ENCODE measurements at places on chromosomes 1 and 21.

GRCh38 chr1:202056644-202057334 lies 46.4 kb downstream of the ELF3 start:
- no peak for DNase-seq

GRCh38 chr1:203325026-203325417 lies 19.7 kb downstream of the BTG2 start:
- DNase-seq: peak; percentile 40

- no peak for DNase-seq
Measured at GRCh38 chr1:62269851-62270495, 49.3 kb downstream of the KANK4 start.

DNA sequence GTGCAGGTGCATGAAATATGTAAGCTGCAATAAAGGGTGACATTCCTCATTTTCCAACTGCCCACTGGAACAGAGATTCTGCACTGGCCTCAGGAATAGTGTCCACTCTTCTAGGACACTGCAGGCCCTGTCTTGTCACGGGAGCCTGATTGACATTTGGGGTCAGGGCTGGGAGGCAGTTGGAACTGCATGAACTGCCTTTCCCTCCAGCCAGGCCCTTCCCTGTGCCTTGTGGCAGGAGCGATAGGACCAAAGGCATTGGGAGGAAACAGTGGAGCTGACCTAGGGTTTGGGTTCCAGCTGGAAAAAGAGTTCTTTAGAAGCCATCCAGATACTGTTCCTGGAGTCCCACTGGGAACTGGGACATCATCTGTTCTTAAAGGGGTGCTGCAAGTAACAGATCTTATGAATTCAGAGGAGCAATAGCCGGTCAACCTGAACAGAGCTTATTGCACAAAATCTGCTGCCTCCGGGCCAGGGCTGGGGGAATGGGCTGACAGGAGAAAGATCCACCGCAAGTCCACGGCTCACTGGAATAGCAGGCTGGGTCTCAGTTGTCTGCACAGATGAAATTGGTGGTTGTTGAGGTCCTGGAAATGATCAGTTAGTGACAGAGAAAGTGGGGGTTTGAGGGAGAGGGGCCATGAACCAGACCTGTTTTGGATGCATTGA lies 451.7 kb downstream of the CAMTA1 start:
- DNase-seq: no peak

GRCh38 chr1:228905701-228906101 lies 170.4 kb downstream of the RHOU start:
- DNase-seq: no peak

DNA sequence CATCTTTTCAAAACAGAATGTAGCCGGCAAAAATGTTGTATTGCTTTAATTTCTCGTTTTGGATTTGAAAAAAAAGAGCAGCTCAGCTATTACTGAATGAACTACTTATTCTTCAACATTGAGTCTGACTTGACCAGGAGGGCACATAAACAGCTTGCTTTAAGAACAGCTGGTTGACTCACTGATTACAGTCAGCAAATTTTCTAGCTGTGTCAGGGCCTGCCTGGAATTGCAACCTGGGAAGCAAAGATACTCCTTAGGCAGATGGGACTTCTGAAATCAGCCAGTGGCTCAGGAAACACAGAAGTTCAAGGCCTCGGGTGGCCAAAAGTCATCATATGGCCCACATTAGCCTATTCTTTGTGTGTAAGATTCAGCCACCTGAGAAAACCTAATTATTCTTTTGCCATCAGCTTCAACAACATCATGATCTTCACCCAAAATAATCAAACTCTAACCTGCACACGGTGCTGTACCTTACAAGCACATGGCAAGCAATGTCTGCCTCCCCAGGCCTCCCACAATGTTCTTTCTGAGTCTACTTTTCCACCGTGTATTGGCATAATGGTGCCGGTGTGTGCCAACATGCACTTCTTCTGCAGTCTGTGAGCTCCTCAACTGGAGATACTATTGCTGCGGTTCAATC lies 307.2 kb downstream of the HHIPL2 start:
- no peak for DNase-seq

DNA sequence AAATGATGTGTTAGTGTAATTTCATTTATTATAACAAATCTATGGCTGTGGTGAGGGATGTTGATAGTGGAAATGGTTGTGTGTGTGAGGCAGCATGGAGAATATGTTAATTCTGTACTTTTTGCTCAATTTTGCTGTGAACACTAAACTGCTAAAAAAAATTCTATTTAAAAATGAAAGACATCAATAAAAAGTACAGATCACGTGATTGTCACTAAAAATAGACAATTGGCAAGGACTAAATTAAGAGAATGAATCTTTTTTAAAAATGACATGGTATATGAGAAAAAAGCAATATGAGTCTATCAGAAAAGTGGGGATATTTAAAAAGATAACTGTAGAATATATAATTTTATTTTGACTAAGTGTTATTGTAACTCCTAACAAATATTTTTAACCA lies 15.7 kb upstream of the PIGK start:
- no peak for DNase-seq

GRCh38 chr1:55703726-55704363 lies 488.7 kb upstream of the USP24 start:
- DNase-seq: no peak

GRCh38 chr1:240567066-240567465 lies 44.9 kb downstream of the GREM2 start:
- DNase-seq: no peak

DNA sequence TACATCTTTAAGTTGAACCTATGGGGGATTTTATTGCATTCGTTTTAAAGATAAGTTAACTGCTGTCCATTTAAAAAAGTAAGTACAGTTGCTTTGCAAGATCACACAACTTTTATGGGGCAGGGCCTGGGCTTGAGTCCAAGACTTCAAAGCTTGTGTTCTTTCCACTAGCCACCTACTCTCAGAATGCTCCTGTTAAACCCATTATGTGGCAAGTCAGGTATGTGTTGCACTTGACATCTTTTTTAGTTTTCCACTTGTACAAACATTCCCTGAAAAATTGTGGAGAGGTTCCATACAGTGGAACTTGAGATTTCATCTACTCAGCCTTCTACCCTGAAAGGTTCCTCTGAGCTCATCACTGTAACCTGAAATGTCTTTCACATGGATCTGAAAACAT lies 235.5 kb upstream of the SGIP1 start:
- no peak for DNase-seq

GRCh38 chr1:103901072-103901471 lies 151.4 kb downstream of the AMY1C start:
- DNase-seq: no peak

Measured in activated CD4-positive, alpha-beta T cell treated with anti-CD3 and anti-CD28 coated beads, Interleukin-2, amount 50 U/mL, for 4 hours (primary cell).